NCI-H2081 treated with DMSO at 0.1 percent for 48 hours (cell line): ENCODE measurements at places on chromosomes 4 and X.

- DNase-seq: no peak
These were observed 1.8 kb downstream of the WAS start for GRCh38 chrX:48685416-48685815.

GRCh38 chrX:39491548-39492297 lies 606.0 kb downstream of the BCOR start:
- no peak for DNase-seq

GRCh38 chr4:87050596-87050995 lies 115.8 kb downstream of the AFF1 start:
- DNase-seq: no peak

- DNase-seq: no peak
These were observed 148.6 kb upstream of the NWD2 start for GRCh38 chr4:37095925-37096324.

GRCh38 chr4:11455201-11455835 lies 26.6 kb upstream of the HS3ST1 start:
- peak; percentile 18 for DNase-seq

DNA sequence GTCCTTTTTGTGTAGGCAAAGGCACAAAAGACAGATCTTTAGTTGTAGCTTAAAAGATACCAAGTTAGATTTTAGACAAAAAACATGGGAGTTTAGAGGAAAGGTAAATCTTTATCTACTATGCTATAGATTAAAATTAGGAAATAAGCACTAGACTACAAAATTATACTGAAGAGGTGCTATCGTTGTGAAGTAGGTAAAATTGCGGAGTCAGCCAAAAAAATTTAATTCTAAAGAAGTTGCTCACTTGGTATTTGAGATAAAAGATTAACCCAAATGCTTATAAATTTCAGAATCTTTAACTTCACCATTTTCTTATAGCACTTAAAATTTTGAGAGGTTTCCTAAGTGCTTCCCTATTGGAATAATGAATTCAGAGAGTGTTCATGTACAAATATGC lies 604.1 kb downstream of the GRXCR1 start:
- DNase-seq: no peak

DNA sequence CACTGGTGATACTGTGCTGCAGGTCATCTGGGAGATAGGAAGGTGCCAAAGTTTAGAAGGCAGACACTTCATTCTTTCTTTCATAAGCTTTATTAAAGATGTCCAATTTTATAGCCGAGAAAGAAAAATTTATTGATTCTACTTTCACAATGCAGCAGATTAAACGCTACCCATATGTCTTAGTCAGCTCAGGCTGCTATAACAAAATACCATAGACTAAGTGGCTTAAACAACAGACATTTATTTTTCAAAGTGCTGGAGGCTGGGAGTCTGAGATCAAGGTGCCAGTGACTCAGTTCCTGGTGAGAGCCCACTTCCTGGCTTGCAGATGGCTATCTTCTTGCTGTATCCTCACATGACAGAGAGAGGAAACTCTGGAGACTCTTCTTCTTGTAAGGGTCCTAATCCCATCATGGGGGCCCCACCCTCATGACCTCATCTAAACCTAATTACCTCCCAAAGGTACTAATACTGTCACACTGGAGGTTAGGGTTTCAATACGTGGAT lies 33.4 kb upstream of the KLHL34 start:
- DNase-seq: no peak

DNA sequence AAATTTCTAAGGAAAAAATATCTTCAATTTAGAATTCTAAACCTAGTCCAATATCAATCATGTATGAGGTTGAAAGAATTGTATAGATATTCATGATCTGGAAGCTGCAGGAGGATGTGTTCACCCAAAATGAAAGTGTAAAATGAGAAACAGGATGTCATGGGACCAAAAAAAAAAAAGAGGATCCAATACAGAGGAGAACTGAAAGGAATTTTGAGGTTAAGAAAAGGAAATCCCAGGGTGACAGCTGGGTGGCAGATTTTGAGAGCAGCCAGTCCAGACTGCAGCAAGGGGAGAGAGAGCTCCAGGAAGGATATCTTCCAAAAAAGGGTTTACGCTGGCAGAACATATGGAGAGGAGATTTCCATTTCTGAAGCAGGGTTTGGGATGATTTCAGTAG lies 38.9 kb downstream of the TLR10 start:
- no peak for DNase-seq

GRCh38 chr4:40200875-40201801 lies 4.3 kb downstream of the RHOH start:
- no peak for DNase-seq

DNA sequence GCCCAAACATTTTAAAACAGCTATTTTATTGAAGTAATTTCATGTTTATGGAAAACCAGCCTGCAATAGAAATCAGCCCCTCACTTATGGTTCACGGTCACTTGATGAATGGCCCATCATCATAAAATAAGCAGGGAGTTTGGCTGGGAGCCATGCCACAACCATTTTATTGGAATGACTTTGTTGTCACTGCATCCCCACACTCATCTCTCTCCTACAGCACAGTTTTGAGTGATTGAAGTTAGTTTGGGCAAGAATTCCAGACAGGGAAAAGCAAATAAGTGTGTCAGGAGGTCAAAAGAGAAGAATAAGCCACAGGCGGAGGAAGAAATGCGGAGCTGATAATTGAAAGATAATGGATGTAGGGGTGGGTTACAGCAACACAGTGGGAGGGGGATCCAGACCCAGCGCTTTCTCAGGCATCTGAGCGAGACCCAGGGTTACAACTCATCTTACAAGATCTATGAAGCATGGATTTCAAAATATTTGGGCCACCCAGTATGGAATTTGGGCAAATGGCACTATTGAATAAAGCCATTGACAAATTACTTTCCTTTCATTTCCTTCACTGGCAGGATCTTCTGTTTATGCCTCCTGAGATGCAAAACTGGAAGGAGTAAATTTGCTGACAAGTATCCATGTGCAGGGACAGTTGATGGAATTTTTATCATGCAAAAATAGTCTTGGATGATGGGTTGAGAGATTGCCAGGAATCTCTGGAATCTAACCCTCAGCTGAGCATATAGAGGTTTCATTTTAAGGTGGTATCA lies 100.8 kb downstream of the SHROOM3 start:
- DNase-seq: no peak

- no peak for DNase-seq
These were observed 115.3 kb downstream of the HS3ST1 start for GRCh38 chr4:11313157-11313943.

DNA sequence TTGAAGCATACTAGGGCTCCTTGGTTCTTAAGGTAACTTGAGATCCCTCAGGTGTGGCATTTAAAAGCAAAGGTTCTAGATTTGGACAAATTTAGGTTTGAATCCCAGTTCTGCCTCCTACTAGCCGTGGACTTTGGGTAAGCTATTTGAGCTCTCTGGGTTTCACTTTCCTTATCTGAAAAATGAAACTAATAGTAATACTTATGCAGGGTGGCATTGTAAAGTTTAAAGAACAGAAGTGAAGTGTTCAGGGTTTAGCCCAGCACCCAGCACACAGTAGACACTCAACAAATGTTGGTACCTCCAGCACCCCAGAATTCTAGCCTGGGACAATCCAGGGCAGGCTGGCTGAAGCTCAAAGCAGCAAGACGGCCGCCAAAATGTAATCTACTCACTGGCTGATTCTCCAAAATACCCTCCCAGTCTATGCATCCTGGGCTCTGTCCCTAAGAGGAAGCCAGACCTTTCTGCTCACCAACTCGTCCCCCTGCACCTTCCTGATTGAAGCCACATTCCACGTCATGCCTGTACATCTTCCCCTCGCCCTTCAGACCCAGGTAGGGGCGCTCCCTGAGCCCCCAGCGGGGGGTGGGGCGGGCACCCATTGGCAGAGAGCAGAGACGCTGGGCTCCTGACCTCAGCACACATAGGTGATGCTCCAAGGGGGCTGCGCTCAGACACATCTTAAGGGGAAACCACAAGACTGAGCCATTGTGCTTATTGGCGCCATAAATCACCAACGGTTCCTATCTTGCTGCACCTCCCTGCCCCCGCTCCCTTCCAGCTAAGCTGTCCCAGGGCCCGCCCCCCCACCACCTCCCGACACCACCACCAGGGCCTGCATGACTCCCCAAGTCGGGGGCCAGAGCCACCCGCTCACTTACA lies 160.6 kb downstream of the BCOR start:
- DNase-seq: no peak

- no peak for DNase-seq
These were observed 280.5 kb downstream of the TLL1 start for GRCh38 chr4:166153548-166153947.

- no peak for DNase-seq
These were observed 33.7 kb downstream of the HTT start for GRCh38 chr4:3108211-3108610.

GRCh38 chr4:75968084-75968483 lies 22.7 kb downstream of the SDAD1 start:
- DNase-seq: no peak

DNA sequence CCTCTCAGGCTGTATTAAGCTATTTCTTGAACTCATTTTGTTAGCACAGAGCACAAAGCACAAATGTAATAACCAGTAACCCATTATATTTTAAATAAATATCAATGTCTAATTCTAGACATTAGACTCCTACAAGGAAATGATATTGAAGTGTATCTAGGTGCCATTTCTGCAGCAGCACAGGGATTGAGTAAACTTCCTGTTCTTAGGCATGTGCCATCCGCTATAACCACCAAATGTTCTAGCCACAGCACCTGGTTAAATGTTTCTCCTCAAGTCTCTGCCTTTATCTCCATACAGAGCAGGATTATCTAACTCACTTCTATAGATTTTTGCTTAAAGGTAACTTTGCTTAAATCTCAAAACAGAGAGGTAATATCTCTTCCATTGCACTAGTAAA lies 51.4 kb downstream of the SGMS2 start:
- no peak for DNase-seq

- DNase-seq: no peak
These were observed 6.1 kb downstream of the XPNPEP2 start for GRCh38 chrX:129744861-129745321.

DNA sequence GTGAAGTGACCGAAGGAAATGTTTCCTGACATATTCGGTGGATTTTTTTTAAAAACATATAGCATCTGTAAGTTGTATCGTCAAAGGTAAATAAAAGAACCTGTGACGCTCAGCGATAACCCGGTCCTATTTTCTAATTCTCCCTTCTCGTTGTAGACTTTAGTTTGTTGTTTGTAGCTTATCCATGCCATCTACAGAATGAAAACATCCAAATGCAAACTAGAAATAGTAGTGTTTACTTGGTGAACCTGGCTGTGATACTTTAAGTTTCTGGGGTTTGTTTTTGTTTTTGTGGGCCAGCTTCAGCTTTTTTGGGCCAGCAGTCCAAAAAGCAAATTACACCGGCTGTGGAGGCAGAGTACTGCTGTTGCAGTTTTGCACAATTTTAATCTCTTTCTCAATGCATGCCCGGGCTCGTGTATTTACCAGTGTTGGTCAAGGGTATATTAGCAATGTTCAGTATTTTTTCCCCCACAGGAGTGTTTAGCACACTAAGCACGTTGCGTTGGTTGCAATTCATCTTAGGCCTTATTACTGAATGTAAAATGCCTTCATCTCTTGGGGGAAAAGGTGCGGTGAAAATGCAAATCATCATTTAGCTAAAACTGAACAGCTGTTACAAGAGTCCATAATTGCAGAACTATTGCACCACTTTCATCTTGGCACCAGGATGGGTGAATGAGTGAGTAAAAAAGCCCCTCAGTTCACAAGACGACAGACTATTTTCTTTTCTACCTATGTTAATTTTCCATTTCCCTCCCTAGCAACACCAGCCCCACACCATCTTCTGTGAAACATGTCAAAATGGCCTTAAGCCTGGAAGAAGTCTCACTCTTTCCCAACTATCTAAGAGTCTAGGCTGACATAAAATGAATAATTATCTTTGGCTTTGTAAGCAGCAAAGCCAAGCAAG lies 1.7 kb upstream of the CNOT6L start:
- no peak for DNase-seq

DNA sequence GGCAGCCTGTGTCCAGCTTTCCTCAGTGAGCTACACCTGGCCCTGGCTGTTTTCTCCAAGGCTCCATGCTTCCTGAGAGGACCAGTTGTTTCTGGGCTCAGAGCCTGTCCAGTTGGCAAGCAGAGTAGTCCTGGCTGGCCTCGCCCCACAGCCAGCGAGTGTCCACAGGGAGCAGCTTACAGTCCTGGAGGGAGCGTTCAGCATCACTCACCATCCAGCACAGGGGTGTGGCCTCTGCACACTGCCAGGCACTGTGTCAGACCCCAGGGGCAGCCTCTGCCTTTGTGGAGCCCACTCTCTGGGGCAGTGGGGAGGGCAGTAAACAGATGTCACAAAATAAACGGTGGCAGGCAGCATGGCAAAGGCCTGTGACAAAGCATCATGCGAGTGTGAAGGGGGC lies 23.9 kb downstream of the EVC start:
- no peak for DNase-seq

- DNase-seq: no peak
These were observed 13.2 kb downstream of the PSAPL1 start for GRCh38 chr4:7421356-7422150.

- DNase-seq: no peak
These were observed 41.6 kb upstream of the XIAP start for GRCh38 chrX:123818243-123818642.

DNA sequence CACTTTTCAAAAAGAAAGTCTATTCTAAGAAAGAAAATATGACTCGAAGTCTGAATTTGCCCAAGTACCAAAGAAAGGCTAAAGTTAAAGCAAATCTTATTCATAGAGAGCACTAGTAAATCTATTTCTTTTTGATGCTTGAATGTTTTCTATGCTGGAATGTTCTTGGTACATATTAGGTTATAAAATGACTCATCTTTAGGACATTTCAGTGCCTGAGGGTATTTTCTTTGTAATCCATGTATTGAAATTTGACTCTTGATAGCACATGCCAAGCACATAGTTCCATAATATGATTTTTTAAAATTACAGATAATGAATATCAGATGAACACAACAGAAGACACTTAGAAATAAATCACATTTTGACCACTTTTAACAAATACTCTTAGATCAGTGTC lies 232.8 kb downstream of the TRIML1 start:
- no peak for DNase-seq

- no peak for DNase-seq
These were observed 17.6 kb upstream of the NXT2 start for GRCh38 chrX:109519001-109519400.

DNA sequence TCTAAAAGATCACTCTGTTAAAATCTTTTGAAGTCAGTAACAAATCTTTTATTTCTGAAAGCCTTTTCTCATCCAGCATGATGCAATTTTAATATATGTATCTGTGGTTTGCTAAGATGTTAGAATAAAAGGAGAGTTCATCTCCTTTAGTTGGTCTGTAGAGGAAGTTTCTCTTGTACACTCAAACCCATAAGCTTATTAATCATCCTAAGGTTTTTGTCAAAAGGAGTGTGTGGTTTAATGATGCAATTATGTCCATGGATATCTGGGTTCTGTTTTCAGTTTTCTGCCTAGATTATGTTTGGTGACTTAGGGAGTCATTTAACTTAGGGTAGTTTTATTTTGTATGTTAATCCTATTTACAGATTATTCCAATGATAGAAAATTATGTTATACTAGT lies 52.1 kb upstream of the NDST4 start:
- no peak for DNase-seq

DNA sequence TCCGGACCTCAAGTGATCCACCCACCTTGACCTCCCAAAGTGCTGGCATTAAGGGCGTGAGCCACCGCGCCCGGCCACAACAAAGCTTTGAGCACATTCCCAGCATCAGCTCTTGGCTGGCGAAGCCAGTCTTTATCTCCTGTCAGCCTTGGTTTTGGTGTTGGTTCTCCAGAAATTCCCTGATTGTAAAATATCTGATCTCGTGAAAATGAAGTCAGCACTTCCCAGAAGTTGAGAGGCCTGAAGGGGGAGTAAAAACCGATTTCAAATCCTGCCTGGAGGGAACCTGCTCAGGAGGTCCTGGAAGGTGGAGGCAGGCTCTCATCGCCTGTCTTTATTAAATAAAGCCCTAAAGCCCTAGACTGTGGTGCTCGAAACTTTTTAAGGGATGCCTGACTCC lies 33.6 kb downstream of the PTTG2 start:
- DNase-seq: no peak
